Stimulated activated CD4-positive, alpha-beta T cell treated with anti-CD3 and anti-CD28 coated beads, Interleukin-1b, Interleukin-23, amount 100 ng/mL, for 48 hours (primary cell): ENCODE measurements at places on chromosomes 3 and 15.

GRCh38 chr3:23649448-23649847, 156.3 kb upstream of the UBE2E1 start:
- DNase-seq: no peak

GRCh38 chr15:52730173-52730572, 51.0 kb upstream of the ATOSA start:
- peak; percentile 33 for DNase-seq

DNA sequence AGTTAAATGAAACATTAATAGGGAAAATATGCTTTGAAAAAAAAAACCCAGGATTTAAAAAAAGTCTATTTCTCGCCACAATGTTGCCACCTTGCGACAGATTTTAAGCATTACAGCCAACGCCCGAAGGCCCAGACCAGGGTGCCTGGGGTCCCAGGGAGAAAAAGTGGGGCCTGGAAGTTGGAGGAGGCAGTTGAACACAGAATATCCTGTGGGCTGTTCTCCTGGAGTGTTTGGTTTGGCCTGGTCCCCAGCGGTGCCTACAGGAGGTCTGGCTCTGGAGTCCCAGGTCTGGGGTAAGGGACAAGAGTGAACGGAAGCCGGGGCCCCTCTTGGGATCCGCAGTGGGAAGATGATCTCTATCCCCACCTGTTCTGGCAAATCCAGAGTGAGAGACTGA, 3.4 kb downstream of the RNU6-1 start:
- peak; percentile 38 for DNase-seq

GRCh38 chr3:60445446-60445845, 805.8 kb downstream of the FHIT start:
- no peak for DNase-seq

- no peak for DNase-seq
These were observed 49.2 kb upstream of the NMD3 start for GRCh38 chr3:161171639-161172552.

- DNase-seq: no peak
These were observed 156.8 kb downstream of the IMPG2 start for GRCh38 chr3:101163554-101163953.

GRCh38 chr15:48170981-48171380, 7.1 kb downstream of the MYEF2 start:
- no peak for DNase-seq

GRCh38 chr3:129077222-129077621, 16.6 kb downstream of the GP9 start:
- no peak for DNase-seq

GRCh38 chr3:155956508-155957411, 86.3 kb downstream of the GMPS start:
- no peak for DNase-seq

DNA sequence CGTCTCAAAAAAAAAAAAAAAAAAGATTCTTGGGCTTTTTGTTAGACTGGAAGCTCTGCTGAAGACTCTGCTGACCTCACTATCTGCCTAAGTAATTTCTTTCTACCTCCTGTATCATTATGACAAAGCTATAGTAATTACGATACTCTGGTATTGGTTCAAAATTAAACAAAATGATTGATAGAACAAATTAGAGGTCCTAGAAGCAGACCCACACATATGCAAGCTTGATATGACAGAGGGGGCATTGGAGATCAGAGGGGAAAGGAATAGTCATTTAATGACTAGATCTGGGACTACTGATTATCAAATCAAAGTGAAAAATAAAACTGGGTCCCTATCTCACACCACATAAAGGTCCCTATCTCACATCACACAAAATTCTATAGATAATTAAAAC, 21.9 kb upstream of the AP3B2 start:
- DNase-seq: no peak

- DNase-seq: no peak
These were observed 656.0 kb downstream of the OTOL1 start for GRCh38 chr3:162152636-162153035.

GRCh38 chr3:16104156-16104555, 70.3 kb upstream of the GALNT15 start:
- DNase-seq: no peak

DNA sequence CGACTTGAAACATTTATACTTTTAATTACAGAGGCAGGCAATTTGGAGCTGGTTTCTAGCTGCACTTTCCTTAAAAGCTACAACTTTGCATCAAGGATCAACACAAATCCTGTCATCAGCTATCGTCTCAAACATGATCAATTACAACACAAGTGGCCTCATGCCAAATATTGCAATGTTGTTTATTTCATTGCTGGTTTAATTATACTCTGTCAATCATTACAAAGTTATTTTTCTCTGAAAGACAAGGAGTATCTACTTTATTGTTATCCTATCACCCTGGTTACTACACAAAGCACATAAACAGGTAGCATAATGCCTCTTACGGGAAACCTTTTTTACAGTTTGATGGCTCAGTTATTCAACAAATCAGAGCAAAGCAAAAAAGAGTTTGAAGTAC, 58.0 kb upstream of the FOXB1 start:
- DNase-seq: no peak

DNA sequence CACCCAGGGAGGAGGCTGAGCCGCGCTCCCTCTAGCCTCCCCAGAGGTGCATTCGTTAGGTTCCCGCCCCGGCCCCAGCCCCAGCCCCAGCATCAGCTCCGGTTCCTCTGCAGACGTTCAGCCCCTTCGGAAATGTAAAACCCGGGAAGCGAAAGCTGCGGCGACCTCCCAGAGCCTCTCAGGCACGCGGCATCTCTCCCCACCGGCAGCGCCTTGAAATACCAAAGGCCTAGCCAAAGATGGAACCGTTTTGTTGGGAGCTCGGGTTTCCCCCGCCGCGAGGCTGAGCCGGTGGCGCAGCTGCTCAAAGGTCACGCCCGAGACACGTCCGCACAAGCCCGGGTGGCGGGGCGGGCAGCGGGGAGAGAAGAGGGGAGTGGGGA, 77.8 kb upstream of the HES1 start:
- DNase-seq: peak; percentile 31

GRCh38 chr3:191740712-191741111, 279.7 kb downstream of the PYDC2 start:
- DNase-seq: no peak

GRCh38 chr15:100681335-100681746, 79.0 kb downstream of the ASB7 start:
- DNase-seq: no peak

- peak; percentile 12 for DNase-seq
These were observed 45.6 kb upstream of the LDHAL6B start for GRCh38 chr15:59160880-59161593.

DNA sequence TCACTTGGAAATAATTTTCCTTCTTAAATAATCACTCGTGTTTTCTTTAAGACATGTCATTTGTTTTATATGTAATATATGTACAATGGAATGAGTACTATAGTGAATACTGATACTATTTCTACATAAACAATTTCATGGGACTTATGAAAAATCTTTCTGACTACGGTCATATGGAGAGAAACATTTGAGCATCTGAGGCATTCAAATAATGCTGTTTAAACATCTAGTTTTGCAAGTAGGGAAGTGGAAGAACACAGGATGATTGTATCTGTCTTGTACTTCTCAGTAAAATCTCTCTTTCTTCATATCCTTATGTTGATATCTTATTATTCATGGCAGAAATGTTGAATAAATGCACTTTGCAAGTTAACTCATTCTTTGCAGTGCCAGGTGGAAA, 599.5 kb upstream of the KCNMB2 start:
- no peak for DNase-seq

DNA sequence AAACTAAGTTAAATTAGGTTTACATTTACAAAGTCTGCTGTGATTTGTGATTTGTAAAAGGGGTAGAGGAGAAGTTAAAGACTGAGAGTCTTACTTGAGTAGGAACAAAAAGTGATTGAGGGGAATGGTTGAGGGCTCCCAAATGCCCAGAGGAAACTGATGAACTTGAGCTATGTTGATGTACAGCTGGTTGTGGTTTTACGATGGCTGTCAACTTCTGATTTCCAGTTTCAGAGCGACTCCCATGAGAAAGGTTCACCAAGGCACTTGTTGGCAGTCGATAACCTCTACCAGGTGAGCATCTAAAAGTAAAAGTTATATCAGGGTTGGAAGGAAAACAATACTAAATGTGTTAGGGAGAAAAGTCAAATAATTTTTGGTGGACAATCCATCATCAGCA, 91.0 kb downstream of the XRN1 start:
- DNase-seq: no peak

GRCh38 chr15:48470096-48470495, 138.9 kb downstream of the DUT start:
- no peak for DNase-seq

- DNase-seq: no peak
These were observed 26.9 kb upstream of the MTMR14 start for GRCh38 chr3:9622438-9622837.

- DNase-seq: no peak
These were observed 16.3 kb upstream of the SMAD6 start for GRCh38 chr15:66685638-66686150.

GRCh38 chr15:94968133-94968532, 736.8 kb downstream of the MCTP2 start:
- DNase-seq: no peak

- DNase-seq: no peak
These were observed 252.9 kb upstream of the CBLB start for GRCh38 chr3:106121491-106122289.

DNA sequence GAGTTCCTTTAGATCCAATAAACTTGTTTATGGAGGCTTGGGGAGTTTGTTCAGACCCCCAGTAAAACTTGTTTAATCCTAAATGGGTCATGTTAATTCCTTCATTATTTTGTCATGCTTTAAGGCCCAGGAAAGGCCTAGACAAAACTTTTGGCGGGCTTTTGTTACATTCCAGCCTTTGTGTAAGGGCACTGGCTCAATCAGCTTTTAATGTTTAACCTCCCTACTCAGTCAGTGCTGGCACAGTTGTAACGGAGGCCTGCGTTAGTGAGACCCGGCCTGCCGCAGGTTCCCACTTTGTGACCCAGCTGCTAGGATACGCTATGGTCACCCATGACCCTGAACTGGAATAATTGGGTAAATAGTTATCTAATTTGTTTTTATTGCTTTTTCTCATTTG, 59.2 kb downstream of the OXSM start:
- no peak for DNase-seq

- no peak for DNase-seq
These were observed 33.3 kb downstream of the ZMAT3 start for GRCh38 chr3:179038216-179038898.

- no peak for DNase-seq
These were observed 15.0 kb downstream of the BHLHE40 start for GRCh38 chr3:4994144-4994730.

DNA sequence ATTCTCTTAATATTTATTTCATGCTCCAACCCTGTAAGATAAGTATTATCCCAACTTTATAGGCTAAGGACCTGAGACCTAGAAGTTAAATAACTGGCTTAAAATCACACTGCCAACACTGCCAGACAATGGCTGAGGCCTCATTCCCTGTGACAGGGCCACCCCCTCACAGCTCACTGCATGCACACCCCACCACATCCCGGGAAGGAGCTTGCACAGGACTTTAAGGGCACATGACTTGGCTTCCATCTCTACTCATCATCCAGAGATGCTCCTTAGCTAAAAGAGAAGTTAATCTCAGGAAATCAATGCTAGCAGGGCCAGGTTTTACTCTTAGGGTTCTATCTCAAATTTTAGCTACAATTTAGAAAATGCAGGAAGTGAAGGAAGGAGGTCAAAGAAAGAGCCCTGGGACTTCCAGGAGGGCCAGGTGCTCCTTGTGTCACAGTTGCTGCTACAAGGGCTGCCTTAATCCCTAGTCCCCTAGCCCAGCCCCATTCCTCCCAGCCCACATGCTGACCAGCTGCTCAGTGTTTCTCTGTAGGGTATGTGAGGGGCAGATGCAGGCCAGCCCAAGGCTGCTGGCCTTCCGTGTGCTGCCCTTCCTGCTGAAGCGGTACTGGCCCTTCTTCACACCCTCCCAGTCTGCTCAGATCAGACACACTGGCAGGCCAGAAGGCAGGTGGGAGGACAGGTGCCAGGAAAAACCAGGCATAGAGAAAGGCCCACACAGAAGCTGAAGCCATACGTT, 53.5 kb downstream of the WWTR1 start:
- DNase-seq: no peak

DNA sequence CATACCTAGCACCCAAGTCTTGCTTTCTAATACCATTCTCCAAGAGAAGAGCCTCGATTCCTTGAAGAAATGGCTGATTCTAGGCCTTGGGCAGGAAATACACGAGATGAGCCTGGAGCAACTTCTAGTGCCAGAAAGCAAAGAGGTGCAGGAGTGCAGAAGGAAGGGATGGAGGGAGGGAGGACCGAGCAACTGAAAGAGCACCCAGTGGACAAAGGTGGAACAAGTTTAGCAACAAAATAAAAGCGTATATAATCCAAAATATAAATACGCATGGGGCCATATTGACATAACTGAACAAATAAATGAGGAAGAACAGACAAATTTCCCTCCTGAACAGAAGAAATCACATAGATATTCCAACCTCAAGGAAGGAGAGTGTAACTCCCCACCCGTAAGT, 34.4 kb downstream of the CHSY1 start:
- DNase-seq: no peak

DNA sequence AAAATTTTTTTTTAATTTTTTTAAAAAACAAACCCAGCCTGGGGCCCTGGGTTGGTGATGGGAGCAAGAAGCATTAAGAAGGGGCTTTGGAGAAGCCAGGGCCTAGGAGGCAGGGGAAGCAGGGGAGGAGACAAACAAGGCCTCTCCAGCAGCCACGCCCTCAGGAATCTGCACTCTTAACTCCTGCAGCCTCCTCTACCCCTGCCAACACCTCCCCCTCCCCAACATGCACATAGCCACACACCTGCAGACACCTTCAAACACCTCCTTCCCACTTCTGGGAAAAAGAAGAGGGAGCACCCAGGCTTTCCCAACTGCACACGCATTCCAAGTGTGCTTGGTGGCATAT, 2.7 kb upstream of the DCAF1 start:
- DNase-seq: no peak

DNA sequence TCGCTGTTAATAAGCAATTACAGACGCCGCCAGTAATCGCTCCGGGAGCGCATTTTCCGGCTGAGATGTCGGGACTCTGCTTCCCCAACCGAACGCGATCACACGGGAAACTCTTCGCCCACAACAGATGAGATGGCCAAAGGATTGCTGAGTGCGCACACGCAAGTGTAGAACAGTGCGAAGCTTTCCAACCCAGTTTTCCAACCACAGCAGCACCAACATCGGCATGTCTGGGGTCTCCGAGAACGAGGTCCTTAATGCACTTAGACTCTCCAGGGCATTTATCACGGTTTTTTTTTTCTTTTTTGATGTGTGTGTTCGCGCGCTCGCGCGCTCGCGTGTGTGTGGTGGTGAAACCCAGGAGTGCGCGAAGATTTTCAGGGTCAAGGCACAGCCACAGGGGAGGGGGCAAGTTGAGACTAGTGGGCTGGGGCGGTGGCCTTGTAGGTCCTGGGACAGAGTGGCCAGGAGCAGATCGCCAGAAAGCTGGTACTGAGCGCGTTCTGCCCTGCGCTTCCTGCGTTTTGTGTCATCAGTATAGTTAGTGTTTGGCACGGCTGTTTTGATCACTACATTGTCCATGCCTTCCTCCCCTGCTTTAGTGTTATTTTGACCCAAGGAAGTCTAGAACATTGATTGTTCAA, 1.8 kb upstream of the EOMES start:
- no peak for DNase-seq
